ENCODE measurements at places on chromosomes 16 and 17.

GRCh38 chr16:19346335-19346922 is 60.9 kb downstream of the CLEC19A start:
- DNase-seq = no peak

DNA sequence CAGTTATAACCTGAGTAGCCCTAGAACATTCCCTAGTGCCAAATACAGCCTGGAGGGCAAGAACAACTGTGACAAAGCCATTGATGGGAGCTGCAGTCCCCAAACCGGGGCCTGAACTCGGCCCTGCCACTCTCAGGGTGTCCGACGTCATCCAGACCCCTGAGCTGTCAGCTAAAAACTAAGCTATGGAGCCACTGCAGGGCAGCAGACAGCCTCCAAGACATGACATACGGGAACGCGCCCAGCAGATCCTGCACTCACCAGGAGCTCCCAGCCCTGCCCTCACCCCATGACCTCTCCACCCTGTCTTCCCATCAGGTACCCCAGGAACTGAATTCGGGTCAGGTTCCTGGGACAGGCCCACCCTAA is 28.4 kb downstream of the KDM8 start:
- no peak for DNase-seq

DNA sequence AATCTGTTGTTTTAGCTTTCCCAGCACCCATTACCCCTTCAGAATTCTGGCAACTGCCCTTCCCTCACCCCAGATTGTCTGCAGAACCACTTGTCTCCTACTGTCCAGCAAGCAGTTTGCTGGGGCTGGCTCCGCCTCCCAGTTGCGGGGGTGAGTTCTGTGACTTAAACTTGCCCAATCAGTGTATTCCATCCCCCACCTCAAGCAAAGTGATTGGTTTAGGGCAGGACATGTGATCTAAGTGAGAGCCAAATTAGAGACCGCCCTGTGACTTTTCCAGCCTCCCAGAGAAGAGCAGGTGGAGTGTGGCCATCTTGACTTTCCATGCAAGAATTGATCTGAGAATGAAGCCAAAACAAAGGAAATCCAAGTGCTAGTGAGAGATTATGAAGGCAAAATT is 22.7 kb upstream of the SRCIN1 start:
- DNase-seq = no peak

DNA sequence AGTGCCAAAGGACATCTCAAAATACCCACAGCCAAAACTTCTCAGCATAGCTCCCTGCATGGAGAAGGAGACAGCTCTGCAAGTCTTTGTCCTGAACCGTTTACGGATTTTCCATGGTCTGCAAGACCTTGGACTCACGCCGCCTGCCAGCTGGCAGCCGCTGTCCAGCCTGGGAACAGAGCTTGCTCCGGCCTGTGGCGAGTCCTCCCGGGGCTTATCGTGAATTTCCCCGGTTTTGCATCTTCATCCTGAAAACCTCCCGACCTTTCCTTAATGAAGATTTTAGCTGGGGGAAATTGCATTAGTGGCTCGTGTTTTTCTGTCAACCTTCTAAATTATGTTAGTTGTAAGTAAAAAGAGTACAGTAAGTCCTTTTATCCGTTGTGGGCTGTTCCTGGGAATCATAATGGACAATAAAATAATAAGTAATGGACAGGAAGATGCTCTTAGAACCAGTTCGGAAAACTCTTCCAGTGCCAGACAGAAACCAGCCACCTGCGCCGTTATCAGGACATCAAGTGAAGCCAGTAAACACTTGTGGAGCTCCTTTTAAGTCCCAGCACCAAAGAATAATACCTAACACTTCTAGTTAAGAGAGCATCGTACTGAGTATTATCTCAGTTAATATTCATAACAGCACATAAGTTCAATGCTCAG is 112.4 kb upstream of the NOL11 start:
- DNase-seq = no peak

- no peak for DNase-seq
Measured at GRCh38 chr16:86122681-86123342, 223.8 kb downstream of the IRF8 start.

GRCh38 chr16:87489434-87490045 is 3.3 kb downstream of the ZCCHC14 start:
- no peak for DNase-seq

DNA sequence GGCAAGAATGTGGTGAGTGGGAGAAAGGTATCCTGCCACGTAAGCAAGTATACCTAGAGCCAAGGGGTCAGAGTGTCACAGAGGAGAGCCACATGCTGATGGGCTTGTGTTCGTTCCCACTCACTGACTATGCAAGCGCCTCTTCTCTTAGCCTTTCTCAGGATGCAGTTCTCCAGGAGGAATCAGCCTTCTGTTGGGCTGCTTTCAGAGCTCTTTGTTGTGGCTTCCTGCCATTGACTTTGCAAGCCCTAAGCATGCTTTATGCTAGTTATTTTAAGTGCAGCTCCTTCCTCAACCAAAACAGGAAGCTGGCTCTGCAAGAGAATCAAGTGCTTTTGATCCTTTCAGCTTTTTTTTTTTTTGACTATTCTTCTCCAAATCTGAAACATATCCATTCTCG is 66.6 kb downstream of the SIAH1 start:
- no peak for DNase-seq

DNA sequence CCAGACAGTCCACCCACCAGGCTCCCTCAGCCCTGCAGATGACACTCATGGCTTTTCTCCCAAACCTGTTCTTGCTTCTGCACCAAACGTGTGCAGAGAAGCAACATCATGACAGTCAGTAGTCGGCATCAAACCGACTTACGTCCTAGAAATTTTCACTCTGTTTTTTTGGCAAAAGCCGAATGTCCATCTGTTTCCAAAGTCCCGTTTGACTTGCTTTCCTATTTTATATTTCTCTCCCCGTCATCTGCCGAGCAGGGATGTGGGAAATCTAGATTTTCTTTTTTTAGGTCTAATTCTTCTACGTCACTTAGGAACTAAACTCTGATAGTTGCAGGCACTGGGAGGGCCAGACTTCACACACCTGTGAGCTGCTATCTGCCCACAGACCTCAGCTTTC is 104.9 kb downstream of the RMI2 start:
- no peak for DNase-seq

DNA sequence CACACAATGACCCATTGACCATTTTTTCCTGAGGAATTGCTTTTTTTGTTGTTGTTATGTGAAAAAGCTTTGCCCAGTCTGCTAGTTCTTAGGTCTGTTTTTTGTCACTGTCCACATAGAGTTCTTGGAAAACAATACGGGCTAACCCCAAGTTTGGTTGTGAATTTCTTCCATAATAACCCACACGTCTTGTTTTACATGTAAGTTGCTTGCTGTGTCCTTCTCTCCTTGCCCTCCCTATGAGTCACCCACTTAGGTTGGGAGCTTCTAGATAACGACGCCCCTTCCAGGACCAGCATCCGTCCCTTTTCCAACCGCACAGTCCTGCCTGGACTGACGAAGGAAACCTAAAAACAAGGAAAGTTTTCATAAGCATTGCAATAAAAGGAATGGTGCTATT is 175.3 kb upstream of the HS3ST3A1 start:
- no peak for DNase-seq

- DNase-seq = no peak
Measured at GRCh38 chr16:27190316-27190871, 12.9 kb upstream of the KDM8 start.

DNA sequence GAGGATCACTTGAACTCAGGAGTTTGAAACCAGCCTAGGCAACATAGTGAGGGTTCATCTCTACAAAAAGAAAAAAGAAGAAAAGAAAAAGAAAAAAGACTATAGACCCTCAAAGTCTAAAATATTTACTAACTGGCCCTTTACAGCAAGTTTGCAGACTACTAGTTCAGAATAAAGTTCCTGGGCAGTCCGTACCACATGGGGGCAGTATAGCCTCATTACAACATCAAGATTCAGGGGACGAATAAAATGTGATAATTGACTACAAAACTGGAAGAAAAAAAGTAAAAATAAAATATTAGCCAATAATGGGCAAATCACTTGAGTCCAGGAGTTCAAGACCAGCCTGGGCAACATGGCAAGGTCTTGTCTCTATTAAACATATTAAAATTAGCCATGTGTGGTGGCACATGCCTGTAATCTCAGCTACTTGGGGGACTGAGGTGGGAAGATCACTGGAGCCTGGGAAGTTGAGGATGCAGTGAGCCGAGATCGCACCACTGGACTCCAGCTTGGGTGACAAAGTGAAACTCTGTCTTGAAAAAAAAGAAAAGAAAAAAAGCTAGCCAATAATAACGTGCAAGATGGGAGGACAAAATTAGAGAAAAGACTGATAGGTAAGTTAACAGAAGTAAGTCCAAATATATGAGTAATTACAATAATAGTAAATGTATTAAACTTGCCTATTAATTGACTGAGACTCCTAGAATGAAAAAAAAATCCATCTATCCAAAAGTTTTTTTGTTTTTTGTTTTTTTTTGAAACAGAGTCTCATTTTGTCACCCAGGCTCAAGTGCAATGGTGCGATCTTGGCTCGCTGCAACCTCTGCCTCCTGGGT is 129.4 kb upstream of the SEC14L1 start:
- DNase-seq = no peak

- DNase-seq = no peak
Measured at GRCh38 chr17:76793775-76794174, 55.9 kb downstream of the MFSD11 start.

- DNase-seq = no peak
Measured at GRCh38 chr16:85445779-85446222, 167.3 kb upstream of the GSE1 start.

DNA sequence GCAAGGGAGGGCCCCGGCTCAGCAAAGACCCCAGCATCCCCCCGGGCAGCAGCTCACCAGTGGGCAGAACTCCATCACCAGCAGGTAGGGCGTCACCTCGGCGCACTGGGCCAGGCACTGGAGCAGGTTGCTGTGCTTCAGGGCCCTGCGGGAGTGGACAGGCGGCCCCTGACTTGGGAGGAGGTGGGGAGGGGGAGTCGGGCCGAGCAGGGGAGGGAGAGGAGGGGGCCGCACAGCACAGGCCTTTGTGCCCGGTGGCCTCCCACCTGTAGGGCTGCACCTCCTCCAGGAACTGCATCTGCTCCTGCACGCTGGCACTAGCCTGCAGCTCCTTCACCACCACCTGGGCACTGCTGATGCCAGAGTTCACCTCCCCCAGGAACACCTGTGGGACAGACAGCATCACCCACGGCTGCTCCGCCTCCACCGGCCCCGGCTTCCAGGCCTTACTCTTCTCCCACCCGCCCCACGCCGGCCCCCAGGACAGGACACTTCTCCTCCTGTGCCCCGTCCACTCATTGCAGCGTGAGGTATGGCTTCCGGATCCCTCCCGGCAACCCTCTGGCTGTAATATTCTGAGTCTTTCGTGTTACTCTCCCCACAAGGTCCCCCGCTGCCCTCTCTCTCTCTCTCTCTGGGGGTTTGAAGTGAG is 37.7 kb upstream of the PVALEF start:
- no peak for DNase-seq

DNA sequence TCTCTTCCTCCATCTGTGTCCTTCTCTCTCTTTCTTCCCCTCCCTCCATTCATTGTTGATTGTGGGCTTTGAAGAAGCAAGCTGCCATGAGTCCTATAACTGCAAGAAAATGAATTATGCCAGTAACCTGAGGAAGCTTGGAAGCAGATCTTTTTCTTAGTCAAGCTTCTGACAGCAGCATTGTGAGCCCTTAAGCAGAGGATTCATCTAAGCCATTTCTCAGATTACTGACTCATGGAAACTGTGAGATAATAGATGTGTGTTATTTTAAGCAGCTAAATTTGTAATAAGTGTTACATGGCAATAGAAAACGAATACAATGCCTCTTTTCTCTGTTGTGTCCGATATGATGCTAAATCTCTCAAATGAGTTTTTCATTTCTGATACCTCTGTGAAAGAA is 1109.7 kb downstream of the CDH11 start:
- no peak for DNase-seq

- DNase-seq = peak; percentile 12
Measured at GRCh38 chr17:73191443-73192205, 1.2 kb upstream of the COG1 start.

GRCh38 chr16:7585705-7586104 is 253.1 kb downstream of the RBFOX1 start:
- no peak for DNase-seq

- no peak for DNase-seq
Measured at GRCh38 chr16:83942815-83943515, 10.1 kb upstream of the OSGIN1 start.

- DNase-seq = no peak
Measured at GRCh38 chr16:22272870-22273650, 24.1 kb upstream of the POLR3E start.

DNA sequence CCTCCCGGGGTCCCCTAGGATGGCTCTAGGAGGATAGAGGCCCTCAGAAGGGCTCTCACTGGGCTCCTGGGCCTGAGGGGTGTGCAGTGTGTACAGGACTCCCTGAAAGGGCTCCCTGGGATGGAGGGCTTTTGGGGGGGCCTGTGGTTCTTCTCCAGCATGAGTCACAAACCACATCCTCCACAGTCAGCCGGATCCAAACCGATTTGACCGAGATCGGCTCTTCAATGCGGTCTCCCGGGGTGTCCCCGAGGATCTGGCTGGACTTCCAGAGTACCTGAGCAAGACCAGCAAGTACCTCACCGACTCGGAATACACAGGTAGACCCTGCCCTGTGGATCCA is 4.5 kb downstream of the TRPV2 start:
- DNase-seq = no peak

GRCh38 chr17:1890758-1891450 is 61.1 kb downstream of the RPA1 start:
- no peak for DNase-seq

GRCh38 chr17:72065556-72065955 is 55.3 kb upstream of the SOX9 start:
- no peak for DNase-seq

Data from activated CD8-positive, alpha-beta memory T cell treated with anti-CD3 and anti-CD28 coated beads for 48 hours (primary cell).